Heart left ventricle (tissue), 16 donors: ENCODE measurements at places on chromosomes 1 and 21. TPM values are rescaled to one million over a fixed set of nuclear protein-coding genes. Genes with fewer than 3 reads are reported as not detected.

Gene SEMA4A
- total RNA-seq, result 10.2 TPM

Gene FNDC10
- 1.9 TPM for total RNA-seq

Gene BLZF1
- total RNA-seq, result 27.3 TPM

Gene CFHR5
- total RNA-seq, result not detected

Gene PSMD4
- total RNA-seq, result 143 TPM
